ENCODE measurements at places on chromosomes 1 and 21.
A peak's percentile ranks its signal among the peaks of the same experiment; 100 is the strongest.

DNA sequence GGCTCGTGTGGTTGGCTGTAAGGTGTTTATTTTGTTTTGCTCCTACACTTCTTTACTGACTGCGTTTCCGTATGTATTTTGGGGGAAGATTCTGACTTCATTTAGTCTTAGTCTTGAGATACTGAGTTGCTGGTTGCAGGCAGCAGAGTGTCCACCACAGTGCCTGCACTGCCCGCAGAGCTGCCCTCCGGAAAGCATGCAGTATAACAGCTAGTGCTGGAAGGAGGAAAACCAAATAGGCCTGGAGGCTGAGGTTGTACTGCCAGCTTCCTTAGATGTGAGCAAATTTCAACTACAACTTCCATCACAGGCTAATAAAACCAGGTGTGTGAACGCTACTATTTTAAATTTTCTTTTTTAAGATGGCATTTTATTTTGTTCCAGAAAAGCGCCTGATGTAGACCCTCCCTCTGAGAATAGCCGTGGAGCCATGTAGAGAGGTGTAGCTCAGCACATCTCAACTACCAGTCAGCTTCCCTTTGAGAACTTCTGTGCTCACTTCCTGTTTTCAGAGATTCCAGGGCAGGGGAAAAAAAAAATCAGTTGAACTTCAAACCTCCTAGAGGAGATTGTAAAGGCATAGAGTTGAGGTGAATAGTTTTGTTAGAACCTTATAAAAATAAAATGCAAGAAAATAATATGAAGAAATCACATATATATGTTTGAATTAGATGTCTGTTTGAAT, 17.6 kb downstream of the LMO4 start:
- peak; percentile 49 for DNase-seq

- peak; percentile 25 for DNase-seq
Measured at GRCh38 chr1:44321466-44321865, 33.6 kb downstream of the ERI3 start.

GRCh38 chr1:161069731-161070270, at the start of gene ARHGAP30:
Gene ARHGAP30 (minus strand): TSS chr1:161069891. CDS start chr1:161069624, 267 bp downstream.
- peak; percentile 68 for DNase-seq

DNA sequence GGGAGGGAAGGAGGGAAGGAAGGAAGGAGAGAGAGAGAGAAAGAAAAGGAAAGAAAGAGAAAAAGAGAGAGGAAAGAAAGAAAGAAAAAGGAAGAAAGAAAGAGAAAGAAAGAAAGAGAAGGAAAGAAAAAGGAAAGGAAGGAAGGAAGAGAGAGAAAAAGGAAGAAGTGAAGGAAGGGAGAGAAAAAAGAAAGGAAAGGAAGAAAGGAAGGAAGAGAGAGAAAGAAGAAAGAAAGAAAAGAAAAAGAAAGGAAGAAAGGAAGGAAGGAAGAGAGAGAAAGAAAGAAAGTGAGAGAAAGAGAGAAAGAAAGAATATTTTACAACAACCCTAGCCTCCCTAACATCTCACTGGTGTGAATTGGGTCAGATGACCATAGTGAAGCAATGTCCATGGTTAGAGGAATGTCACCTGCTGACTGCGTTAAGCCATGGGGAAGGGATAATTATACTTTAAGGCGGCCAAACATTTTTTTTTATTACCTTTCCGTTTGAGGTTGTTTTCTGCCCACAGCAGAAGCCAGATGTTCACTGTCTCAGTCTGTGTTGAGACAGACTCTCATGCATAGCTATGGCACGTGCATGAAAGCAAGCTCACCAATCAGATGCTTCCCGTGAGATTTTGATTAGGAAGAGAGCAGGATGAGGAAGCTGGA, 76.4 kb downstream of the SNRPE start:
- no peak for DNase-seq

GRCh38 chr1:109721971-109722370, 9.9 kb downstream of the GSTM5 start:
- no peak for DNase-seq

DNA sequence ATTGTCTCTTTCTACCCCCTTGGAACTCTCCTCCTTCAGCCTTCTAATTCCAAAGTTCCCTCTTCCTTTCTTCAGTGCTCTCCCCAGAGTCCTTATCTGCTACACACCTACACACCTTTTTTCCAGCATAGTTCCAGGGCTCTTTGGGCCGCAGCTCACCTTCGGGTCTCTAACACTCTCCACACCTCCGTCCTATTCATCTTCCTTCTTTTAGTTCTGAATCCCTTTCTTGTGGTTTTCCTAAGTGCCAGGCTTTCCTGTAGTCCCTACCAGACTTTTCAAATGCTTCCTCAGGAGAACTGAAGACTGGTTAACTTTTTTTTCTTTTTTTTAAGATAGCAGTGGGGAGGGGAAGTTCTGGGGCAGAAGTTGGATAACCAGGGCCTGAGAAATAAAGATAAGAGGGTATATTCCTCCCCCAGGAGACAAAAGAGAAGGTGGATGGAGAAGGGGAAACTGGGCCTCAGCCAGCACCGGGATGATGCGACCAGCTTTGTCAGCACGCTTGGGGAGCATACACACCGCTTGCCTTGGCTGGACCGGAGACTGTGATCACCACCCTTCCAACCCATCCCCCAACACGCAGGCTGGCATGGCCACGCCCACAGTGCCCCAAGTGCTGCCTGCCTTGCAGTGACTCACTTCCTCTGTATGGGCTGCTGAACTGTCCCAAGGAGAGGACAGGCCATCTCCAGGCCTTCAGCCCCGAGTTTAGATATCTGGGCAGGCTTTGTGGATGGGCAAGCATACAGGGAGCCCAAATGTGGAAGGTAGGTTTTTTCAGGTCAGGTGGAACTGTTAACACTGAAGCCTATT, 2.5 kb upstream of the CERS2 start:
- peak; percentile 94 for DNase-seq

DNA sequence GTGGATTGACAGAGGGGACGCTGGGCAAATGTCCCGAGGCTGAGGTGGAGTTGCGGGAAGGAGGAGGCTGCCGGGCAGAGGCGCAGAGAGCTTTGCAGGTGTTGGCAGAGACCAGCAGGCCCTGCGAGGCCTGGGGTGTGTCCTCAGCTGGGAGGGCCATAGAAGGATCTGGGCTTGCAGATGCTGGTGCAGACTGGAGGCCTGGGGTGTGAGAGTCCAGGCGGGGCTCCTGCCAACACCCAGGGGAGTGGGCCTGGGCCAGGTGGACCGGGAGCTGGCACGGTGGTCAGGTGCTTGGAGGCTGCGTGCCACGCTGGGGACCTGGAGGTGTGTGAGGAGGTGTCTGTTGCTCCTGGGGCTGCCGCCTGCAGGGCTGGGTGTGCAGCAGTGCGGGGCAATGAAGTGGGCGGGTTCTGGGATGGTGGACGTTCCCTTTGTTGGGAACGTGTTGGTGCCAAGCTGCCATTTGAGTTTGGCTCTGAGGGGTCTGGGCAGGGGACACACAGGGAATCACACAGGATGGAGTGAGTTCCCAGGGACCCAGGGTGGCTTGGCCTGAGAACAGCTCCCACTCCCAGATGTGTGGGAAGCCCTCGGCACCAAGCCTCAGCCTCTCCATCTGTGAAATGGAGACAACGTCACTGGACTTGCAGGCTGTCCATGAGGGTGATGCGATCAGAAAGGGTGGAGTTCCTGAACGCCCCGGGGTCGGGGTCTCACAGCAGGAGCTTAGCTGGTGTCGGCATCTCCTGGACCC, 39.9 kb upstream of the POFUT2 start:
- DNase-seq, result no peak

DNA sequence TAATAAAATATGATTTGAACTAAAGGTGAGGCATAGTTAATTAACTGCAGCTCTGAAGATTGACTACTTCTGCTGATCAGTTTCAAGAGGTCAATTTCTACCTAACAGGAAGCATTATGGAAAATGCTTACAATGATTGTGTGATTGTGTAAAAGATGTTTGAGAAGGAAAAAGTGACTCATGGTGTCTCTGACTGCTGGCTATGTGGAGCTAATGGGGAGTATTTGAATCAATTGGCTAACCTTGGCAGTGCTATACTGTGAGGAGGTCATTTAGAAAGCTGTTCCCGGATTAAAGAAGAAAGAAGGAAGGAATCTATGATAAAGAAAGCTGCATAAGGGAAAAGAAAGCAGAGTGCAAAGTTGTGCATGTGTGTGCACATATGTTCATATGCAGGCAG, 376.5 kb downstream of the ADGRL2 start:
- no peak for DNase-seq

GRCh38 chr1:44220001-44220751, 6.9 kb downstream of the DMAP1 start:
- DNase-seq, result peak; percentile 28

DNA sequence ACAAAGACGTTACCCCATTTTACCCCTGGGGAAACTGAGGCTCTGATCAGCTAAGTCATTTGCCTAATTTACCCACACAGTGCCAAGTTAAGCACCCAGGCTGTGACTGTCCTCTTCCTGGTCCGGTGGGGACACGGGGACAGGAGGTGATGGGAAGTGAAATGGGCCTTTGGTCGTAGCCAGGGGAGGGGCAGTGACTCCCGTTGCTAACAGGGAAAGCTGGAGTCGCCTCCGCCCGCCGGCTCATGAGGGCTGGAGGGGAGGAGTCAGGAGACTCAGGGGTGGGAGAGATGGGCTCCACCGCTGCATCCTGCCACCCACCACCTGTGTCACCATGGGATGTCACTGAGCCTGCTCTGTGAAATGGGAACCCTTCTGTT, 139.3 kb downstream of the PGBD5 start:
- DNase-seq, result no peak

GRCh38 chr1:230314142-230314470, 112.0 kb downstream of the PGBD5 start:
- DNase-seq, result no peak

DNA sequence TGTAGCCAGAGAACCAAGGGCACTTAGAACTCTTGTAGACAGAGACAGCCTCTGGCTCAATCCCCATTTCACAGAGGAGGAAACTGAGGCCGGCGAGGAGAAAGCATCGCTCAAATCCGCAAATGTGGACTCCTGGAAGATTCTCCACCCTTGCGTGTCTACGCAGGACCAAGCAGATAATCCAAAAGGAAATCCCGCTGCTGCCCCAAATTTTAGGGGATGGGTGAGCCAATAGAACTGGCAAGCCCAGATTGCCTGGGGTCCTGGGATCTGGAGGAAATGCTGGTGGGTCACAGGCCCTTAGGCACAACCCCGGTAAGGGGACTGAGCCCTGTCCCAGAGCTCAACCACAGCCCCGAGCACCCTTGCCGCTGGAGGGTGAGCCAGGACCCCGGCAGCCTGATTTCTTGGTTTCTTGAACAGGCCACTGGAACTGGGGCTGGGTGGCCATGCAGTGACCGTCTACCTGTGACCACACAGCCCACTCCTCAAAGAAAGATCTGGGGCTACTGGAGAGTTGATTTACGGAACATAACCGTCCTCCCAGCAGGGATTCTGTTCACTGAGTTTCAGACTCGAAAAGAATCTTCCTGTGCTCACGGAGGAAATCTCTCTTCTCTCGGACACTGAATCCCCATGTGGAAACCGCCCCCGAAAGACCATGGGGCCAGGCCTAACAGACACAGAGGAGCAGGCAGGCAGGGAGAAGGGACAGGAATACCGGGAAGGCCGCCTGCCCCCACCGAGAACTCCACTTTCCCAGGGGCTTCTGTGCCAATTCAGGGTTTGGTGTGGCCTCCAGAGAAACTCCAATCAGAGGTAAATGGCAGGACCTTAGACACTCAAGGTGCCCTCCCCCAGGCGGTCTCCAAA, 238.4 kb downstream of the NPHP4 start:
- no peak for DNase-seq

GRCh38 chr1:209399800-209400199, 183.7 kb upstream of the CAMK1G start:
- no peak for DNase-seq

GRCh38 chr21:18089786-18090185, 154.8 kb upstream of the CHODL start:
- DNase-seq, result no peak

GRCh38 chr1:60044881-60045280, 28.7 kb downstream of the C1orf87 start:
- no peak for DNase-seq

- DNase-seq, result no peak
Measured at GRCh38 chr1:117173006-117173405, 37.7 kb downstream of the VTCN1 start.

- DNase-seq, result no peak
Measured at GRCh38 chr1:176876966-176877515, 287.5 kb downstream of the ASTN1 start.

- DNase-seq, result no peak
Measured at GRCh38 chr1:82485591-82486369, 685.0 kb downstream of the ADGRL2 start.

GRCh38 chr21:14675774-14676530, 129.8 kb upstream of the SAMSN1 start:
- peak; percentile 54 for DNase-seq

GRCh38 chr1:234986750-234987414, 141.8 kb downstream of the TOMM20 start:
- DNase-seq, result peak; percentile 85

DNA sequence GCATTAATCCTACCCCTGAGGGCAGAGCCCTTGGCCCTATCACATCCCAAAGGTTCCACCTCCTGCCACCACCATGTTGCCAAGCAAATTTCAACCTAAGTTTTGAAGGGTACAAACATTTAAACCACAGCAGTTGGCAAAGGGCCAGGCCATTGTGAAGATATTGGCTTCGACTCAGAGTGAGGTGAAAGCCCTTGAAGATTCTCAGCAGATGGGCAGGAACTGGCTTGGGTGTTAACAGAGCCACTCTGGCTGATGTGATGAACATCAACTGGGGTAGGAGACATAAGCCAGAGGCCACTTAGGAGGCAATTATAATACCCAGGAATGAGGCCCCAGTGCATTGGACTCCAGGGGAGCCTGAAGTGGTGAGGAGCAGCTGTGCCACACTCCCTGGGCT, 207.7 kb upstream of the KAZN start:
- no peak for DNase-seq

- DNase-seq, result peak; percentile 18
Measured at GRCh38 chr1:35657851-35658250, 16.5 kb upstream of the PSMB2 start.

- DNase-seq, result no peak
Measured at GRCh38 chr1:36605942-36606640, 123.4 kb upstream of the CSF3R start.

DNA sequence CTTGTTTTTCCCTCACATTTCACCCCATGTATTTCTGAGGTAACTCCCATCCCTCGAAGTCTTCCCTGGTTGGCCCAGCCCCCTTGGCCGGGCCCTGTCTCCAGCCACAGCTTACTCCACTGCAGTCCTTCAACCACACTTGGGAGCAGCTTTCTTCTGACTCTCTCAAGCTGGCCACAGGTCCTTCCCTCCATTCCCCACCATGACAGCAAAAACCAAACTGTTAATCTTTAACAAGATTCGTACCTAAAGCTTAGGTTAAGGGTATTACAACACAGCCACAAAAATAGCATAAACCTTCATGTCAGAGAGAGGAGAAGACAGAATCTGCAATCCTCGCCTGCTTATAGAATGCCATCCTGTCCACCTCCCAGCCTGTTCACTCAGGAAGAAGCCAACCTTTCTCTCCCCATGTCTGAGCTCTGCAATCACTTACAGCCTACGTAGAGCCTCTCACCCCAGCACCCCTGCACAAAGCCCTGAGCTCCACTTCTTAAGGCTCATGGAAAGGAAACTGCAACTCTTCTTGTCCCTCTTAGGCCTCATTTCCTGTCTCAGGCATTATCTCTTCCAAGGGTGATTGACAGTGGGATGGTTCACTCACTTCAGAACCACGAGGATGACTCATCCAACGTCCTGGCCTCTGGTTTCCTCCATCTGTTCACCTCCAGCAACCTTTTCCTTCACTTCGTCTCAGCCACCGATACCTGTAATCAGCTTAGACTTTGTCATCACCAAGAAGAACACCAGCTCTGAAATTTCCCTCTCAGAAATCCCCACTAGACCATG, 72.8 kb downstream of the CD2 start:
- DNase-seq, result peak; percentile 33

GRCh38 chr1:232586679-232587078, 43.3 kb downstream of the SIPA1L2 start:
- DNase-seq, result no peak

Measured in suppressor macrophage treated with lipopolysaccharide for 1 hour (primary cell).